ENCODE measurements at places on chromosomes 12 and 14. TPM values are rescaled to one million over a fixed set of nuclear protein-coding genes. Genes with fewer than 3 reads are reported as not detected.

DNA sequence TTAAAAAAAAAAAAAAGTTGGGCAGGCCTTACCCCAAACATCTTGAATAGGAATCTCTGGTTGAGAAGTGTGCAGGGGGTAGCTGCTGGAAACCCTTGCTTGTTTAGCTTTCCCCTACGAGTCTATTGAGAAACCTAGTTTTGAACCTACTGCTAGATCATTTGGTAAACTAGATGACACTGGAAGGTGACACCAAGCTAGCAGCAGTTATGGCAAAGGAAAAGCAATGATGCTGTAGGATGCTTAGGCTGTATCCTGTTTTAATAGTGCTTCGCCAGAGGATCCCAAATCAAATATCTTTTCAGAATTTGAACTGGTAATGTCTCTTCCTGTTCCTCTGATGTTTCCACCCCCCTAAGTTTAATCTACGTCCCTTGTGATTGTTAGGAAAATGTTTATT lies 5.5 kb upstream of the PCED1B start:
- DNase-seq, result no peak

Gene BIN2
- total RNA-seq, result 22.2 TPM

Gene RNASE3
- total RNA-seq, result not detected

GRCh38 chr12:120481022-120481767 lies 11.6 kb upstream of the SRSF9 start:
- no peak for DNase-seq
